ENCODE measurements at places on chromosomes 3 and 15.

- no peak for DNase-seq
Observed at GRCh38 chr3:74630602-74631001, 16.1 kb upstream of the CNTN3 start.

GRCh38 chr15:92161039-92161670 lies 232.5 kb upstream of the ST8SIA2 start:
- DNase-seq: no peak

GRCh38 chr3:98903705-98904481 lies 2.4 kb upstream of the DCBLD2 start:
- DNase-seq: no peak

DNA sequence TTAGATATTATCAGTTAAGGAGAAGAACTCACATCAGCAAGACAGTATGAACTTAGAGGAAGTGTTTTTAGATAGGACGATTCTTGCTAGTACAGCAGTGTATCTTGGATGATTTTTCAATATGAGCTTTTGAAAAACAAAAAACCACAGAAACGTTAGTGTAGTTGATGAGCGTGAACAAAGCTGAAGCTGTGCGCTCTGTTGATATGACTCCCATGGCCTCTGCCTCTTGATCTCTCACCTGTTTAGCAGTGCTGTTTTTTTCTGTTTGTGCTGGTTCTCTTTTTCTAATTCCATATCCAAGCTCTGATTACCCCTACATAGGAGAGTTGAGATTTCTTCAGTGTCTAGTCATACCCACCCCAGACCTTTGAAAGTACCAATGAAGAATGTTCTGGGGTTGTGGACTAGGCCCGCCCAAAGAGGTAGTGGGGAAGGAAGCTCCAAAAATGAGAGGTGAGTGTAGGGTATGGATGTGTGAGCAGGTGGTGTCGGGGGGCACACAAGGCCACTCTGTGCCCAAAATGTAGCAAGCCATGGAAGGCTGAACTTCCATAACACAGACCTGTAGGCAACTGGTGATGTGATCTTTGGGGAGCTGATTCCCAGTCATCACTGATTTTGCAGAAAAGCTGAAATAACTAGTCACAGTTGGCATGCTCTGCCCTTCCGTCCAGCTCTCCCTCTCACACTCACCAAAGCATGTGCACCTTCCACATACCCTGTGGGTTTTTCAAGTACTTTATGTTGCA lies 20.0 kb upstream of the CMTM7 start:
- no peak for DNase-seq

DNA sequence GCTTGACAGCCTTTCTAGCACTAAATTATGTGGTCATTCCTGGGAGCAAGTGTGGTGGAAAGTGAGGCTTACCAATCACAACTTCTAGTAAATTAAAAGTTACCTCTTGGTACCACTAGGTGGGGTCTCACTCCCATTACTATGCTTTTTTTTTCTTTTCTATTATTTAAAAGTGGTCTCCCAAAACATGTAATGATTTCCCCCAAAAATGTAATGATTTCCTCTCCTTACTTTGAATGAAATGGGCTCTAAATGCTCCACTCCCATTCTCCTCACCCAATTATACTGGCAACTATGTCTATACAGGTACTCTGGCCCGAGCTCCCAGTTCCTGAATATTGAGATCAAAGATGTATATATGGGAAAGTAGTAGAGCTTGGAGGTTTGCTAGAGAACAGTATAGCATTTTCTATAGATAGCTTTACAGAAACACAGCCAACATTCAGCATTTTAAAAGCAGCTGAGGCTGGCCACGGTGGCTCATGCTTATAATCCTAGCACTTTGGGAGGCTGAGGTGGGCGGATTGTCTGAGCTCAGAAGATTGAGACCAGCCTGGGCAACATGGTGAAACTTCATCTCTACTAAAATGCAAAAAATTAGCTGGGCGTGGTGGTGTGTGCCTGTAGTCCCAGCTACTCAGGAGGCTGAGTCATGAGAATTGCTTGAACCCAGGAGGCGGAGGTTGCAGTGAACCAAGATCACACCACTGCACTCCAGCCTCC lies 70.9 kb downstream of the DCUN1D1 start:
- no peak for DNase-seq

DNA sequence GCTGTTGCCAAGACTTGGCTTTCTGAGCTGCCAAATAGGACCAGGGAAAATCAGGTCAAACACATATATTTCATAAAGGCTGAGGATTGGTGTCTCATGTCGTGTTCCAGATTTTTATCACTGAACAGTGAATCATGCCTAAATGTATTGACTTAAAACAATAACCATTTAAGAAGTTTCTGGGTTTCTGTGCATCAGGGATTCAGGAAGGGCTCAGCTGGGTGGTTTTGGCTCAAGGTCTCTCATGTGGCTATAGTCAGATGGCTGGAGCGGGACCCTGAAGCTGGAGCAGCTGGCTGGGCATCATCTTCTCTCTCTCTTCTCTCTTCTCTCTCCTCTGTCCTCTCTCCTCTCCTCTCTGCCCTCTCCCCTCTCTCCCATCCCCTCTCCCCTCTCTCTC lies 10.7 kb upstream of the RFTN1 start:
- DNase-seq: no peak

- DNase-seq: no peak
Observed at GRCh38 chr3:183317886-183318865, 65.1 kb downstream of the B3GNT5 start.

DNA sequence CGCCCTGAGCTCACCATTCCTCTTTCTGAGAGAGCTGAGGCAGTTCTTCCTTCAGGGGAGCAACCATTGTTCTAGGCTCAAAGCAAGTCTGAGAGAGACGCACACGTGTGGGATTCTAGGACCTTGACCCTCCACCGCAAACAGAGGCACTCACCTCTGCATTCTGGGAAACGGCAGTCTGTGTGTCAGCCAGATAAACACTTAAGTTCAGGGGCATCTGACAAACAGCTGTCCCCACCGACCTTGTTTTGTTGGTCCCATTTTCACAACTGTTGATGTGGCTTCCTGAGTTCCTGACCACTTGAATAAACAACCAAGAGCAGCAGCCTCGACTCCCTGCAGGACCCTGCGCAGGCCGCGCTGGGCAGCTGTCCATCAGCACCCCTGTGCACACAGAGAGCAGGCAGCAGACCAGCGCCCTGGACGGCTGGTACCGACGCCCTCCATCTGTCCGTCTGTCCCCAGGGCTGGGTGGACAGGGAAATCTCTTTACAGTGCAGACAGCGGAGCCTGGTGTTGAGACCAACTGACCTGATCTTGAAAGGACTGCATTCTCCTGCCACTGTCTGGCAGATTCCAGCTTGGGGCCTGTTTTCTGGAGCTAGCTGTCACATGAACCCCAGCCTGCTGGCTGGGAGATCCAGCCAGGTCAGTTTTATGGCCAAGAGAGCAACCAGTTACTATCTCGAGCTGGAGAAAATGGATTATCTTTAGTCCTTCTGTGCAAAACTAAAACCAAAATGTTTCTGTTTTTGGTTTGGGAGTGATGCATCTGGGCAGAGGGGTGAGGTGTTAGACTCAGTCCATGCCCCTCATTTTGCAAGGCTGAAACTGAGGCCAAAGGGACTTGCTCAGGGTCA lies 64.2 kb downstream of the FAM43A start:
- no peak for DNase-seq

DNA sequence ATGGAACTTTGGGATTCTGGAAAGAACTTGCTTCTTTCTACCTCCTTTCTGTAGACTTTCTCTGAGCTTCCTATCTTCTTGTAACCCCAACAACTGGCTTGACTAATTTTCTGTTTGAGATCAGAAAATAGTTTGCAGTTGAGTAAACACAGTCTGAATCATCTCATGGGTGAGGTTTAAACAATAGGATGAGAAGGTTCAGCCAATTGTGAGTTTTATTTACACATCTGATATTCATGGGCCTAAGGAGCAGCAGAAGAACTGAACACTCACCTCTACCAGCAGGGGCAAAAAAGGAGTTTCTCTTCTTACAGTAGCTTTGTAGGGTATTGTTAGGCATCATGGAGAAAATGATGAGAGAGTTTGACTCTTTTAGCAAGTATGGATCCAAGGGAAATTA lies 54.2 kb downstream of the DTWD1 start:
- DNase-seq: no peak

DNA sequence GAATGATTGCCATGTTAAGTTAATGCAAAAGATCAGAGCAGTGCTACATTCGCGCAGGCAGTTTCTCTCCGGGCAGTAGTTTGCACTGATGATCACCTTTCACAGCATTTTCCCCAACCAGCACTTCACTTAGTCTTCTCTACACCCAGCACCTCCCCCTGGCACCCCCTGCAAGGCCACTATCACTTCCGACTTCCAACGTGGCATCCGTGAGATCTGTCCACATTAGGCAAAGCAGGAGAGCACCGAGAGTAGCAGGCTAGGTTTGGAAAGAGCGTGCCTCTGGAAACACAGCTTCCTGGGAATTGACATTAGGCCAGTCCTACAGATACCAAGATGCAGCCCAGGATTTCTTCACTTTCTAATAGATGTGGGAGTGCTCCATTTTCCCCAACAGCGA lies 180.2 kb upstream of the CDIN1 start:
- no peak for DNase-seq

GRCh38 chr15:33086500-33087121 lies 107.9 kb downstream of the FMN1 start:
- no peak for DNase-seq

DNA sequence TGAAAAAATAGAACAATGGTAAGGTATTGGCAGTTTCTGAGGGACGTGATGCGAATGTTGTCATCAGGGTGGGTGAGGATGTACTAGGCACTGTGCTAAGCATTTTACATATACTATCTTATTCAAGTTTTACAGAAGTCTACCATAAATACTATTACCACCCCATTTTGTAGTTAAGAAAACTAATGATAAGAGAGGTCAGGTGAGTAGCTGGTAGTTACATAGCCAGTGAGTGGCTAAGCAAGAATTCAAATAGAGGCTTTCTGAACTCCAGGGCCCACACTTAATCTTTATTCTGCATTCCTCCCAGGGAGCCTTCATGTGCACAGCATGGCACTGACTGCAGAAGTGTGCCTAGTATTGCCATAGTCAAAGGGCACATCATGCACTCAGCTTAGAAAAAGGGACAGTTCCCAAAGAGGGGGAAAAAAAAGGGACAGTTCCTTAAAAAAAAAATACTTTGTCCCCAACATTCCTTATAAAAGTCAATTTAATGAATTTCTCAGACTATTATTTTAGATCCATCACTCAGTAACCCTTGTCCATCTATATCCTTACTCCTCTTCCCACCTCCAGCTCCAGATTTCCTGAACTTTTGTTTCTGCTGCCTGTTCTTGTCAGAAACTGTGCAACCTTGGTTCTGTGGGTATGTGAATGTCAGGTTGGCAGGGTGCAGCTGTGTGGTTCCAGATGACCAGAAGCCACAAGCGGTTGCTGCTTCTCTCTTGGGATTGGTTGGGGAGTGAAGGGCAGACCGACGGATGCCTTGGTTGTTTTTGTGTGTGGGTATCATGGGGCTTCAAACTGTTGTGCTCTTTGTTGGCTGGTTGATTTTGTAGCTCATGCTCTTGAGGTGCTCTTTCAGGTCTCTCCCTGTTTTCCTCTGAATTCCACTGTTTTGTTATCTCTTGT lies 8.3 kb downstream of the MAPKBP1 start:
- DNase-seq: no peak

DNA sequence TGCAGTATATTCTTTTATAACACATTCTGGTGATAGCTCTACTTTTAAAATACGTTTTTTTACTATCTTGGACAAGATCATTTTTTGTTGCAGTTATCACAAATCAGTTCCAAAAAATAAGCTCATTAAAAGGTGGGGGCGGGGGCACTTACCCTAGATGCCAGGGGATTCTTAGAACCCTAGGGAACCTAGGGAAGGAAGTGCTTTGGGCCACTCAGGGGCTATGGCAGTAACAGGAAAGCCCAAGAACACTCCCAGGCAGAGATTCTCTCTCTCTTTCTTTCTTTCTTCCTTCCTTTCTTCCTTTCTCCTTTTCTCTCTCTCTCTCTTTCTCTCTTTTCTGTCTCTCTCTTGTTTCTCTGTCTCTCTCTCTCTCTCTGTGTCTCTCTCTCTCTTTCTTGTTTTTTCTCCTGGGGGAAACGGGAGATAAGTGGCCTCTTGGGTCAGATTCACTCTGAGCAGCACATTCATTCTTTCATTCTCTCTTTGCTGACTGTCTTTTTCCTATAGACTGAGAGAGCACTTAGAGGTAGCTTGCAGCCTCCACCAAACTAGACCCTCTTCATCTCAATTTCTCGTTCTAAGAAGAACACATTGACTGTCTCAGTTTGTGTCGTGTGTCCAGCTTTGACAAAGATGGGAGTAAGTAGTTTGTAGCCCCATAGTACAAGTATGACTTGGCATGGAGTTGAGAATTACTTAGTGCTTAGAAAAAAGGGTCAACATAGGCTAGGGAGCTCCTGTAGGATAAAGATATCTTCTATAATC lies 16.6 kb downstream of the SCAANT1 start:
- no peak for DNase-seq

GRCh38 chr3:48400824-48401433 lies 28.9 kb downstream of the FBXW12 start:
- peak; percentile 47 for DNase-seq

DNA sequence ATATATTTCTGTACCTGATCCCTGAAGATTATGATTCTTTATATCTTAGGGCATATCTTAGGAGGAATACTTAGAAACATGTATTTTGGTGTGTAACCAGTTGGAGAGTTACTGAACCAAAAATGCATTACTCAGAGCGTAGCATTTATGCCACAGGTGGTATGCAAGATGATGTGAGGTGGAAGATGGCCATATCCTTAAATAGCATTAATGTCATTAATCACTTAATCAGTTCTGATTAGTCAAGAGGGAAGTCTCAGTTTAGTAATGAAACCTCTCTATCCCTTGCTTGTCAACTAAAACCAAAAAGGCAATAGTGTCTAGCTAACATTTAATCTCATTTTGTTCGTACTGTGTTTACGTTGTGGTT lies 130.5 kb upstream of the PHLDB2 start:
- DNase-seq: no peak

- DNase-seq: no peak
Observed at GRCh38 chr3:141250342-141250741, 18.7 kb downstream of the PXYLP1 start.

GRCh38 chr3:37631686-37632085 lies 230.0 kb upstream of the CTDSPL start:
- DNase-seq: no peak

GRCh38 chr3:3860235-3860634 lies 61.0 kb downstream of the LRRN1 start:
- DNase-seq: no peak

GRCh38 chr15:60760646-60761504 lies 281.9 kb upstream of the ICE2 start:
- DNase-seq: no peak

DNA sequence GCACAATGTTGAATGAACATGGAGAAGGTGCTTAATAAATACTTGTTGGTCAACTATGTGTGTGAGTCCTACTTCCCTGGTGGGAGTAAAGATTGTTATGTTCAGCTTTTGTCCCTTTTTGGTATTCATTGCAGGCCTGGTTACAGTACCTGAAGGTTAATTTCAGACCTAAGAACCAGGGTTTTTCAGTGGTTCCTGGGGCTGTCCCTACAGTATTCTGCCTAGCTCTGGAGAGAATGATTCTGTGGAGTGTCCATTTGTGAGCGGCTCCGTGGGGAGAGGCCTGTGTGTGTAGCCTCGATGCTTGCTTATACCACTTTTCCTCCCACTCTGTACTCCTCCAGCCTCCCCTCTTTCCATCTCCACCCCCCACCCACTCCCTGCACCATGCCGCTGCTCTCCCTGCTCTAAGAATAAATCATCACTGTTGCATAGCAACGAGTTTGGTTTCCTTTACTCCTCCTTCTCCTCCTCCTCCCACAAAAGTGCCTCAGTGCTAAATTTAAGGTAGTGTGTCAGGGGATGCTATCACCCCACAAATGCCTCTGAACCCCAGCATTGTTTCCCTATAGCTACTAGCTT lies 150.6 kb upstream of the ROPN1 start:
- no peak for DNase-seq
